ENCODE measurements at places on chromosomes 1 and 21.

DNA sequence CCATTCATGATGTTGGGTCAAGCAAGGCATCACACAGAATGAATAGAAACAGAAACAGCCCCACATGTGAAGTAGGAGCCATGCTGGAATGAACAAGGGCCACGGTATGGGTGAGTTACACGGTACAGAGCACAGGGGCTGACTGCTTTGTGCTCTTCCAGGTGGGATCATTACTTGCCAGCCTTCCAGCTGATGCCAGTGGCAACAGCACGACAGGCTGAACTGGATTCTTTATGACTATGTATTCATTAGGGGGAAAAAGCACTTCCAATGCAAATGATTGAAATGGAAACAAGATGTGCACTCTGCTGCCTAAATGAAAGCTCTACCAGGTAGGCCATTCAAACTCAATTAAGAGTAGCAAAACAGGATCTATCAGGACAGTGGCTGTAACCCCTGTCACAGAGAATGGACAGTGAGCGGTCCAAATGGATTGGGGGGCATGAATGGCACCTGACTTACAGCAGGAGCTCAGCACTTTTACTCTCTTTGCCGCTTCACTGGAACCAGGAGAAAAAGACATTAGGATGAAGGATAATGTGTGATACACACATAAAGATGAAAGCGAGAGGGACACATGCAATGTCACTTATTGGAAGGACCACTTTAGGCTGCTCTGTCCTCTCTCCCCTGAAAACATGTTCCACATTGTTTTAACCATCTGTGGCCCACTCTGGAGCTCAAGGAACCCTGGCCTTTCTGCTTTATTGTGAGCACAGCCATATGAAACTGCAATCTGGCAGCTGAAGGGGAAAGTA, 23.4 kb upstream of the IRF2BP2 start:
- DNase-seq, result no peak

GRCh38 chr1:101150670-101151069, 86.1 kb upstream of the S1PR1 start:
- DNase-seq, result no peak

DNA sequence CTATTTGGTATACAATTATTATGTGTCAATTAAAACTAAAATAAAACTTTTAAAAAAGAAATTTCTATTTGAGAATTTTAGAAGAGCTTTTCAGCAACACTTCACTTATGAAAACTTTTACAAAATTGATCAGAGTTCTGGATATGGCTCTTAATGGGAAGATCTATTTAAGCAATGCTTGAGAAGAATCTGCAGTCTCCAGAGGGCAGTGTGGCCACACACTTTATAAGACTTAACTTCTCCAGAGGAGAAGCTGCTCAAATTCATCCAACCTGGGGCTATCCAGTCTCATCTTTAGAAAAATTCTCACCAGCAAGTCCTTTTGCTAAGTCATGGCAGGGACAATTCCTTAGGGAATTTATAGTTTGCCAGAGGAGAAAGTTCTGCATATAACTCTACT, 25.2 kb upstream of the AGO1 start:
- DNase-seq, result no peak

GRCh38 chr1:48710318-48710717, 66.4 kb downstream of the BEND5 start:
- DNase-seq, result no peak

GRCh38 chr1:240399381-240399780, 212.6 kb downstream of the GREM2 start:
- DNase-seq, result no peak

- no peak for DNase-seq
Observed at GRCh38 chr1:147077936-147078605, 94.2 kb downstream of the PRKAB2 start.

DNA sequence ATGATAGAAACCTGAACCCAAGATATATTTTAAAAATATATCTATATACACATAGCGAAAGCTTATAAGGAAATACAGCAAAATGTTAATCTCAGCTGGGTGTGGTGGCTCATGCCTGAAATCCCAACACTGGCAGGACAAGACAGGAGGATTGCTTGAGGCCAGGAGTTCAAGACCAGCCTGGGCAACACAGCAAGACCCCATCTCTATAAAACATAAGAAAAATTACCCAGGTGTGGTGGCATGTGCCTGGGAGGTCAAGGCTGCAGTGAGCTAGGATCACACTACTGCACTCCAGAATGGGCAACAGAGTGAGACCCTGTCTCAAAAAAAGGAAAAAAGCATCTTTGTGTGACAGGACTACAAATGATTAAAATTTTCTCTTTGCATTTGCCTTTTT, 6.0 kb upstream of the SRM start:
- no peak for DNase-seq

DNA sequence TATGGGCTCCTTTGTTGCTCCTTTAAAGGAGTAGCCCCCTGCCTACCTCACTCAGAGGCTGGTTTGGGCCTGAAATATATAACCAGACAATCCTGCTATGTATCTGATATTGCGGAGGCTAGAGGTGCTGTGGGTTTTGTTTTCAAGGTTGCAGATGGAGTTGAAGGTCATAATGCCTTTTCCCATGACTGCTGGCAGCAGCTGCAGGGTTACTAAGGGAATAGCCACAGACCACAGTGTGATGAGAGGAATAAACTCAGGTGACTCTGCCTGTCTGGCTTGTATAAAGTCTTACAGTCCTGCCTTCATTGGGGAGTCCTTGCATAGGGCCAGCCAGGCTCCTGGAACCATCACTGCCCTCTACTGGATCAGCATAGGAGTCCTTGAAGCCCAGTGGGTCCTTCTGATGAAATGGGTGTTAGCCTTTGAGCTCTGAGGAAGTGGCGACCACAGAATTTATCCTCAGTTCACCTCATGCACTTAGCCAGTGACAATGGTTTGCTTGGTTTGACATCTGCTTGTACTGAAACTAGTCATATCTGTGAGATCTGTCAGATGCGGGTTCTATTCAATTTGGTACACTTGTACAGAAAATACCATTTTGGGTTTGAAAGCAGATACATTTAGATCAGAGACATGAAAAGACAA, 174.4 kb upstream of the HMCN1 start:
- peak; percentile 74 for DNase-seq

DNA sequence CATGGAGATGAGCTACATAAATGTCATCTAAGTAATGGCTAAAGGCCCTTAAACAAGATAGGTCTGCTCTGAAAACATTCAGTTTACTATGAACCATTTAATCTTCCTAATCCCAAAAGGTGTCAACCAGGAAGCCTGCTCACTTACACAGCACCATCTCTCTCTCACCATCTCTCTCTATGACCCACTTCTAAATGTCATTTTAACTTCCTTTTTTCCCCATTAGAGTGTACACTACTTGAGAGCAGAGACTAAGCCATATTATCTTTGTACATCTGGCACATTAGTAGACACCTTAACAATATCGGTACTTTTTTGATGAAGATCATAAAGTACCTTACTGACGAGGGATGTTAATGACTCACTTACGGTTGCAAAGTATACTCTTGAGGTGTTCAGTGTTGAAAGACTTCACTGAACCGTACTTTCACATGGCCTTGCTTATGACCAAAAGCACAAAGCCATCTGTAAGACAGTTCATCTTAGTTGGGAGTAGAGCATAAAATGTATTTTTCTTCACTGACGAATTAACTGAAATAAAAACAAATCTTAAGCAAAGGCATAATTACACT, 25.4 kb downstream of the FBXO42 start:
- no peak for DNase-seq

- no peak for DNase-seq
Observed at GRCh38 chr1:30852026-30852425, 56.5 kb downstream of the SDC3 start.

DNA sequence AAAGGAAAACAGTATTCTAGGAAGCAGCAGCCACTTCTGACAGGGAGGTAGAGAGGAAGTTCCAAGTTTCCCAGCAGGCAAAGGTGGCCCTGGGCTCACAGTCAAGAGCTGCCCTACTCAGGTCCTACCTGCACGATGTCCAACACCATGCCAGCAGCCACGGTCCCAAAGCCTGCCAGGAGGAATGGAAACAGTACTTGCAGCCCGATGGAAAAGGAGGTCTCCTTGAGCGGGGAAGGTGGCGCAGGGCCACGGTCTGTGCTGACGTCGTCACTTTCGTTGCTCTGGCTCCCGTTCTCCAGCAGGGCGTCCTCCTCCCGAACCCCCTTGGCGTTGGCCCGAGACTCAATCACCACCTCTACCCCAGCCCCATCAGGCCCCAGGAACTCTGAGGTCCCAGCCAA, 3.1 kb downstream of the SLC41A1 start:
- DNase-seq, result no peak

- DNase-seq, result no peak
Observed at GRCh38 chr1:154481053-154481452, 21.0 kb upstream of the TDRD10 start.

DNA sequence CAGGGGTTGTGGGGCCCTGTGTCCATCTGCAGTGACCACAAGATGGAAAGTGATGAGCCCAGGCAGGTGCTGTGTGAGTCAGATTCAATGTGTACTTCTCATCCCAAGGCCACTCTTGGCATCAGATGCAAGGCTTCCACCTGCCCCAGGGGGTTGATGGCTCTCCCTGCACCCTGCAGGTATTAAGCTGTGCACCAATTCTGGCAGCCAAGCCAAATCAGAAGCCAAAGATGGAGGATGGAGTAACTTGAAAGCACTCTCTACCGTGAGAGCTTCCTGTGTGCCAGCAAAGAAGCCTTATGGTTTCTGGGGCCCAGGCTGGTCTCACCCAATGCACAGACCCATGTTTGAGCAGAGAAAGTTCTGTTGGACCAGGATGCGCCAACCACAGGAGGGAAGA, 44.3 kb upstream of the TENT5C start:
- no peak for DNase-seq

GRCh38 chr1:183764981-183765380, 39.9 kb upstream of the RGL1 start:
- no peak for DNase-seq

- no peak for DNase-seq
Observed at GRCh38 chr1:113836534-113836933, 24.3 kb upstream of the RSBN1 start.

DNA sequence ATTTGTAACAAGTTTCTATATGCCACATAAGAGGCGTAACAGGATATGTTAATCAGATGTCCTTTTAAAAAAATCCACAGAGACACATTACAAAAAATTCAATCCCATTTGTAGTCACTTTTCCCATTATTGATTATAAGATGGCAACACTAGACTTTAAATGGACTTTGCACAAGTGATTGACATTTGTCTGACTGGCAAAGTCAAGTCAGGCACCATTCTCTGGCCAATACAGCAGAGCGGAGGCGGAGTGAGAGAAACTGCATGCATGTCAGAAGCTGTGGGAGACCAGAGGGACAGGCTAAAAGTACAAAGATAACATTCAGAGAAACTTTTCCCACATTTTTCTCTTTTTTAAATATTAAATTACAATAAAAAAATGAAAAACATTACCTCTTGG, 28.1 kb upstream of the RGS5 start:
- DNase-seq, result no peak

DNA sequence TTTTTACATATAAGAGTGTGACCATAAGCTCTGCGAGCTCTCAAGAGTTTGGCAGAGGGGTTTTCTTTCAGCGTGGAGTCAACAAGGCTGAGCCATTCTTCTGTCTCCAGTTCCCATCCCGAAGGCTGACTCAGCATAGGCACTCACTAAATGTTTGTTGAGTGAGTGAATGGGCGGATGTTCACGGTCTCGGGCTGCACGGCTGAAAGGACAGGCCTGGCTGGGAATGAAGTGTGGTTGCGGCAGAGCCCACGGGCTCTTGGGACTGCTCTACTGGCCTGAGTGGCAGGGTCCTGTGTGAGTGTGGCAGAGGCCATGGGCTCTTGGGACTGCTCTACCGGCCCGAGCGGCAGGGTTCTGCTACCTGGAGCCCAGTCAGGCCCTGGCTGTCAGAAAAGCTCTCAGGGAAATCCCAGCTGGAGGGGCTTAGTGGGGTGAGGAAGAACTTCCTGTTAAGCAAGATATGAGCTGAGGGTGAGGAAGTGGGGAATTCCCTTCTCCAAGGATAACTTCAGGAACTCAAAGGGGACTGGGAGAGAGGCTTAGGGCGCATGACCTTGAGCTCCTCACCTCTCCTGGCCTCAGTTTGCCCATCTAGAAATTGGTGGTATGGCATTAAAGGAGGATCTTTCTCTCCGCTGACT, 56.6 kb upstream of the C1orf174 start:
- no peak for DNase-seq

DNA sequence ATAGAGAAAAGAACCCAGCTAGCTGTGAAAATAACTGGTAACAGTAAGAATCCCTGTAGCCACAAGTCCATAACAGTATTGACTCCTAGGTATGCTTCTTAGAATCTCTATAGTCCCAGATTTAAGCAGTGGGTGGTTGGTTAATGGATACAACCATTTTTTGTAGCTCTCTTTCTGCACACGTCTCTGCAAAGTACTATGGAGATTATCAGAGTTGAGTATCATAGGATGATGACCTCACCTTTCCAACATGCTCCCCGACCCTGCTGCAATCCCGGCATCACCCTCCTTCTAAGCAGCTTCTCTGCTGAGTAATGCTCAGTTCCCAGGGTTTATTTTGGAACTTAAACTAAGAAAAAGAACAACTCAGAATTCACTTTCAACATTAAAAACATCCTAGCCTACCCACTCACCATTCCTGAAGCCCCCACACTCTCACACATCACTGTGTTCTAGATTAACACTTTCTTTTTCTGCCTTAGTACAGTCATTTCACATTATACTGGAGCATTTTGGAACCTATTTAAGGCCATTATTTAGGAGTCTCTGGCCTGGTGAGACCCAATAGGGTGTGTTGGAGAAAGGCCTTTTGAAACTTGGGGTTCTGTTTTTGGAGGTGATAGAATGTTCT, 2.7 kb downstream of the MLLT11 start:
- DNase-seq, result no peak

GRCh38 chr1:9573723-9574122, 15.0 kb upstream of the TMEM201 start:
- DNase-seq, result peak; percentile 23

- no peak for DNase-seq
Observed at GRCh38 chr1:80375109-80375508, 1368.6 kb upstream of the ADGRL4 start.

DNA sequence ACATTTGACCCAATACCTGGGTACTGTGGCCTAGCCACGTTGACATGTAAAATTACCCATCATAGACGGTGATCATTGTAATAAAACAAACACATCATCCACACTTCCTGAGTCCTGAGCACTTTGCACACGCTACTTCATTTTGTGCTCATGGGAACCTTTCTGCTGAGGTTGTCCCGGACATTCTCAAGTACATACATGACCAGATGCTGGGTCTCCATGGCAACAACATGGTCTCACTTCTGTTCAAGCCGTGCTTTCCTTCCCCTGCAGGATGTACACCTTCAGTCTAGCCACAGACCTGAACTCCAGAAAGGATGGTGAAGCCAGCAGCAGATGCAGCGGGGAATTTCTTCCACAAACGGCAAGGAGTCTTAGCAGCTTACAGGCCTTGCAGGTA, 22.7 kb downstream of the UBASH3A start:
- no peak for DNase-seq

- DNase-seq, result no peak
Observed at GRCh38 chr1:7401814-7402547, 369.1 kb upstream of the VAMP3 start.

DNA sequence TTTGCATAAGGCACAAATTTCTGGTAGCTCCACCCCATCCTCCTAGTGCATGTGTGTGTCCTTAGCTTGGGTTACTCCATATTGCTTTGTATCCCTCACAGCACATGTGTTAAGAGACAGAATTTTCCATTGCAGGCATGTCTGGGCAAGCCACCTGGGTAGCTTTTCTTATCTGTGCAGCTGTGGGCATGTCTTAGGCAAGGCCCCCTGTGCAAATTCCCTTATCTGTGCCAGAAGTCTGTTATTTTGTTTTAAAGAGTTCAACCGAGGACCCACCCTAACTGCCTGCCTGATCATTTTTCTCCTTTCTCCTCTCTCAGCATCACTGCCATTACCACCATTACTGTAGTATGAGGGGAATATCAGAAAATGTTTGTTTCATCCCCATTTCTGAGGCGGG, 131.9 kb downstream of the CYYR1 start:
- no peak for DNase-seq
